AG08396 (cell line): ENCODE measurements at places on chromosomes 1 and 21.

- no peak for DNase-seq
Observed at GRCh38 chr21:39451332-39452206, at the start of gene SH3BGR. TSS of gene SH3BGR (plus strand) at chr21:39451970. CDS start at chr21:39452097, 127 bp downstream.

- DNase-seq, result peak; percentile 59
Observed at GRCh38 chr1:234065794-234066447, 161.4 kb downstream of the SLC35F3 start.

GRCh38 chr1:222275729-222276465, 272.0 kb downstream of the HHIPL2 start:
- no peak for DNase-seq

GRCh38 chr1:88867743-88868521, 23.4 kb downstream of the GTF2B start:
- peak; percentile 43 for DNase-seq

GRCh38 chr1:213397638-213398037, 346.6 kb downstream of the RPS6KC1 start:
- DNase-seq, result no peak

DNA sequence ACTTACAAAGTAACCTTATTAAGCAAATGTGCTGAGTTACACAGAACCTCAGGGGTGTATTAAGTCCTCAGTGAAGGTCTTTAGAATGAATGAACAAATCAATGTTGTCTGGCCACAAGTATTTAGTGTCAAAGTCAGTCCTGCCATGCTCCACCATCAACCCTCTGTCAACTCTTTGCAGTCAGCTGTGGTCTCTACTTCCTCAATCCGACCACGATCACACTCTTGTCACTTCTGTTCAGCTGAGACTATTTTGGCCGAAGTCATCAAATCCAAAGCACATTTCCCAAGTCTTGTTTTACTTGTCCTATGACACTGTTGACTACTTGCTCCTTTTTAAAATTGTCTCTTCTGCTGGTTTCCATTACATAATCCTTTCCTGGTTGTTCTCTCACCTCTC, 173.5 kb downstream of the ST6GALNAC5 start:
- DNase-seq, result no peak

DNA sequence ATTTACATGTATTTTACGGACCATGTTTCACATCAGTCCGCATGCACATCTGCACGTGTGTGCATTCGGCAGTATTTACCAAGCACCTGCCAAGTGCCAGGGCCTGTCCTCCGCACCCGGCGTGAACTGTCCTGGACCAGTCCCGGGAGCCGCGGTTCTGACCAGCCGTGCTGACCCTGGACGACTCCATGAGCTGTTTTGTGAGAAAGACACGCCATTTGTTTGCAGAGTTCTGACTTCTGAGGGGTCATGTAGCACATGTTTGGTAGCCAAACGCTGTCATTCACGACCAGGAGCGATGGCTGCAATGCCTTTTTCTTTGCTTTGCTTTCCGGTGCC, 3.3 kb upstream of the OLIG2 start:
- DNase-seq, result peak; percentile 19

GRCh38 chr21:46082963-46083790, 14.7 kb upstream of the COL6A2 start:
- no peak for DNase-seq

DNA sequence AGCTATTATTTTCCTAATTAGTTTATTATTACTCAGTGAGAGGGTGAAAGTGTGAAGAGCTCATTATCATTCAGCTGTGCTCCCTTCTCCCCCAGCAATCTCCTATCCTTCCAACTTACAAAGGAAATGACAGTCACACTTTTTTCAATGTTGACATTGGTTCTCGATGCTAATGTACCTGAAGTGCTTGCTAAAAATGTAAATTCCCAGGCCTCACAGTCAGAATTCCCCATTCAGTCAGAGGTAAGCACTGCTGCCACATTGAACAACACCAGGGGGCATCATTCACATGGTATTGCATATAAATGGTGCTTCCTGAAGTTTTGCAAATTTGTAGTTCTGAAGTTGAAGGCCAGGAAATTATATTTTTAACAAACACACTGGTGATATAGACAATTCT, 132.7 kb upstream of the FOXD3 start:
- no peak for DNase-seq

- DNase-seq, result no peak
Observed at GRCh38 chr1:18230840-18231239, 123.2 kb downstream of the IGSF21 start.

GRCh38 chr1:76921590-76921989, 54.3 kb downstream of the ST6GALNAC5 start:
- DNase-seq, result no peak

DNA sequence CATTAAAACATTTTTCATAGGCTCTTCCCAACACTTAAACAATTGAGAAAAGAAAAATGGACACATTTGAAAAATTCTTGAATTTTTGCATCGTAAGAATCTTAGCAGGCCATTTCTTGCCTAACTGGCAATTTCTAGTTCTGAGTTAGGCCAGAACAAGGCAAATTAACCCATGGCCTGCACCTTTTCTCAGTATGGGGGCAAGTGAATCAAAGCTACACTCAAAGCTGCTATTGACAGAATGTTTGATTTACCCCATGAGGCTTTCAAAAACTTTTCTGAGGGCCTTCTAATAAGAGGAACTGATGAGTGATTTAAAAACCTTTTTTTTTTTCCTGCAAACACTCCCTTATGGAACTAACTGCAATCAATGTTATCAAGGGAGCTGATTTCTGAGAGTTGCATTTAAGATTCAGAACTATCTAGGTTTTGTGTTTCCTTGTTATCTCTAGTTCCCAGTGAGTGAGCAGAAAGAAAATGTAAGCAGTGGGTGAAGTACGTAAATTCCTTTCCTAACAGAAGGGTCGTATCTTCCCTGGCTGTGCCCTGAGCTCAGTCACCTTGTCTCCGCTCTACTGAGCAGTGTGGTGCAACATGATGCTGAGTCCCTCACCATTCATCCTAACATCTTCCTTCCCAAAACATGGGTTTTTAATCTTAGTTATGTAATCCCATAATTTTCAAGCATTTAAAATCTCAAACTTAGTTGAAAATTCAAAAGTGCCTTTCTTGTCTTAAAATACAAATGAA, 353.7 kb downstream of the DPYD start:
- no peak for DNase-seq

DNA sequence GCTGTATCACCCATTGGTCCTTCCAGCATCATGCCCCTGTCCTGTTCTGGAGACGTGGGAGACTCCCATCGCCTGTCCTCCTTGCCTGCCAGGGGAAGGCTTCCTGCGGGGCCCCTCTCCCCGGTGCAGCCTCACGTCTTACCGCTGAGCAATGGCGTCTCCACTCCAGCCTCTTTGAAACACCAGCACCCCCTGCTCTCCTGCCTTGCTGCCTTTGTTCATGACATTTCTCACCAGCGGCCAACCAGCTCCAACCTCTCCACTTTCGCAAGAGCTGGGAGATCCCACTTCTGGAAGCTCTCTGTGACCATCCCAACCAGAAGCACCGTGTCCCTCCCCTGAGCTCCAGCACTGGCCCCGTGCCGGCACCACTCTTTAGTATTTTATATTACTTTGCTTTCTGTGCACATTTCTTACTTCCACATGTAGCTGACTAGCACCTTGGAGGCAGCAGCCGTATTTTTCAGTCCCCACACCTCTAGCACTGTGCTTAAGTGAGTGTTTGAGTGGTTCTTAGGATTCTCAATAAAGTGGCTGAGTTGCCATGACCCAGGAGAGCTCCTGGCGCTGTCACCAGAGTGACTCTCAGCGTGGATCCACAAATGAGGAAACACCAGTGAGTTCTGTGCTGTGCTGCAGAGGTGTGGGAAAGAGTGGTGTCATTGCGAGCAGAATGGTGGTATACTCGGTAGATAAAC, 83.5 kb downstream of the ATP5PO start:
- no peak for DNase-seq
